ENCODE measurements at places on chromosomes 7 and 10.
A peak's percentile ranks its signal among the peaks of the same experiment; 100 is the strongest.

GRCh38 chr7:105677817-105678573, 96.7 kb upstream of the EFCAB10 start:
- peak; percentile 39 for DNase-seq
- no peaks in the 10 kb centered on the region for H3K36me3 ChIP-seq
- H3K4me1 ChIP-seq = peaks cover 30% of the 10 kb centered on the region

DNA sequence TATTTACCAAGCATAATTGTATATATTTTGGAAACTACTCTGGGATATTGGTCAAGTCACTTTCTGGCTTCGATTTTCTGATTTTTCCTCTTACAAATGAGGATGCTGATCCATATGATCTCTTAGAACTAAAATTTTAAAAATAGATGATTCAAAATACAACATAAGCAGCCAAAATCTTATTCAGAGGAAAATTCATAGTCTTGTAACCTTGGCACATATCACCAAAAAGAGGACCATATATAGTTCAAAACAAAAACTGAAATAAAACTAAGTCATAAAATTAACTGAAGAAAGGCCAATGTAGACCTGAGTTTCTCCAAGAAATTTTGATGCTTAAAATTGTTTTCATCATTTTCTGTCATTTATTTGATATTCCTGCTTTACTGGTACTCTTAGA, 768.3 kb downstream of the SORCS3 start:
- no peaks in the 10 kb centered on the region for H3K27me3 ChIP-seq
- no peak overlapping the region for H3K4me3 ChIP-seq
- H3K4me1 ChIP-seq = no peaks in the 10 kb centered on the region
- H3K36me3 ChIP-seq = no peaks in the 10 kb centered on the region
- no peak overlapping the region for H3K27ac ChIP-seq

DNA sequence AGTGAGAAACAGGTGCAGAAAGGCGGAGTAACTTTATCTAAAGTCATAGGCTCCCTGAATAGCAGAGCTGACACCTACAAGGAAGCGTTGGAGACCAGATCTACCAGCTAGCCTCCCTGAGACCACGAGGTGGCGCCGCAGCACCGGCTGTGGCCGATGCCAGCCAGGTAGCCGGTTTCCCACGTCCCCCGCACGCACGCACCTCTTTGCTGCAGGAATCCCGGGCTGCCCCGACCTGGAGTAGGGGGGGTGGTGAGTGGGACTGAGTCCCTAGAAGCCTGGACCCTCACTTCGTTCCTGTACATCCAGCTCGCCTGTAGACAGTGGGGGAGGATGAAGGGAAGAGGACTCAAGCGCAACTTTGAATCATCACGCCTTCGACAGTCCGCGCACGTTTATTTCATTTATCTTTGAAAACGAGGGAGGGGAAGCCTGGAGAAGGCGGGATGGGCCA, 3.7 kb downstream of the ELOVL3 start:
- H3K27me3 ChIP-seq = peaks cover 50% of the 10 kb centered on the region
- peak; percentile 93 for DNase-seq
- H3K36me3 ChIP-seq = no peaks in the 10 kb centered on the region
- peaks cover 18% of the 10 kb centered on the region for H3K4me1 ChIP-seq

DNA sequence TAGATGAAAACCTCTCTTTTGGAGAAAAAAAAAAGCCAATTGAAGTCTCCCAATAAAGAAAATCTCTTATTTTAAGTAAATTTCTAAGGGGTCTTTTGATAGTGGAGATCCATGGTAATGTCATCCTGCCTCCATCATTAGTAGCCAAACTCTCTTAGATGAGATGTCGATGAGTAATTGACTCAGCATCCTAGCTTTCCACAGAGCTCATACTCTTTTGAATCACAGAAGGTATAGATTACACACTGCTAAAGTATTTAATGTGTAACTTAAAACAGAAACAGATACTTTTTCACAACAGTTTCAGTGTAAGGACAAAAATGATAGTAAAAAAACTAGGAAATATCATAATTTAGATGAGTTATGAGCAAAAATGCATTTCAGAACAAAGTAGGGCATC, 19.4 kb downstream of the MAGI2 start:
- H3K4me1 ChIP-seq = no peaks in the 10 kb centered on the region
- H3K27me3 ChIP-seq = no peaks in the 10 kb centered on the region
- H3K36me3 ChIP-seq = no peaks in the 10 kb centered on the region
- H3K27ac ChIP-seq = no peak overlapping the region
- no peak for DNase-seq

GRCh38 chr7:5005066-5005465, 40.6 kb upstream of the RBAK start:
- peaks cover 34% of the 10 kb centered on the region for H3K36me3 ChIP-seq
- no peak overlapping the region for H3K27ac ChIP-seq
- DNase-seq = no peak
- H3K4me1 ChIP-seq = peaks cover 3% of the 10 kb centered on the region
- no peak overlapping the region for H3K4me3 ChIP-seq
- no peaks in the 10 kb centered on the region for H3K27me3 ChIP-seq

GRCh38 chr10:43137717-43138020, 576 bp upstream of the CSGALNACT2 start:
- peak overlapping the region; percentile 96 for H3K27ac ChIP-seq
- peak overlapping the region; percentile 96 for H3K4me3 ChIP-seq
- DNase-seq = peak; percentile 64
- peaks cover 46% of the 10 kb centered on the region for H3K4me1 ChIP-seq
- peaks cover 15% of the 10 kb centered on the region for H3K36me3 ChIP-seq
- H3K27me3 ChIP-seq = no peaks in the 10 kb centered on the region

DNA sequence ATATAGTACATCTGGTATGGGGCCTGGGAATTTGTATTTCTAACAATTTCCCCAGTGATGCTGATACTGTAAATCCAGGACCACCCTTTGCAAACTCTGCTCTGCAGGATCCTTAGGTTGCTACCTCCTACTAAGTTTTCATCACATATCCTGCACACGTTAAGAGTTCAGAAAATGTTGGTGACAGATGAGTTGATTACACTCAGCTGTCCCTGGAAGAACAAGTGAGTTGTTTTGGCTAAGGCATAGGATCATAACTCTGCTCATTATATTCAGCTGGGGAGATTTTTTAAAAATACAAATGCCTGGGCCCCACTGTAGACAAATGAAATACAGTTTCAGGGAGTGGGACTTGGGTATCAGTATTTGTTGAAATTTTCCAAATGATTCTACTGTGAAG, 274.6 kb upstream of the HABP2 start:
- no peak overlapping the region for H3K4me3 ChIP-seq
- no peaks in the 10 kb centered on the region for H3K36me3 ChIP-seq
- peaks cover 3% of the 10 kb centered on the region for H3K27me3 ChIP-seq
- DNase-seq = no peak

GRCh38 chr7:118327174-118327573, 102.7 kb downstream of the ANKRD7 start:
- no peak overlapping the region for H3K4me3 ChIP-seq
- no peak for DNase-seq
- no peaks in the 10 kb centered on the region for H3K36me3 ChIP-seq
- H3K4me1 ChIP-seq = peaks cover 3% of the 10 kb centered on the region
- H3K27ac ChIP-seq = no peak overlapping the region

DNA sequence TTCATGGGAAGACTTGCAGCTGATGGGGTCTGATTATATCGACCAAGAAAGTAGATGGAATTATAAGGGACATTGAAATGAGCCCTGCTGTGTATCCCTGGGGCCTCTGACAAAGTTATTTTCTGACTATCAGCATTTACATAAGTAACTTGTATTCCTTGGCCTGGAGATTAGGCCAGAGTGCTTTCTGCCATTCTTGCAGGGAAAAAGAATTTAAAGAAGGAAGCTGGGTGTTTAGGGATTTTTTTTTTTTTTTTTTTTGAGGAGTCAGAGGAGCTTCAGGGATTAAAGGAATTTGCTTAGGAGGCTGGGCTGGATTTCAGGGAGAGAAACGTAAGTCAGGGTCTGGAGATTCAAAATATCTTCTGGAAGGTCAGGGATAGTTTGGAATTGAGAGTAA, 4.6 kb downstream of the SPAM1 start:
- H3K36me3 ChIP-seq = no peaks in the 10 kb centered on the region
- no peak overlapping the region for H3K4me3 ChIP-seq
- no peak for DNase-seq
- peaks cover 6% of the 10 kb centered on the region for H3K27me3 ChIP-seq
- H3K4me1 ChIP-seq = no peaks in the 10 kb centered on the region

DNA sequence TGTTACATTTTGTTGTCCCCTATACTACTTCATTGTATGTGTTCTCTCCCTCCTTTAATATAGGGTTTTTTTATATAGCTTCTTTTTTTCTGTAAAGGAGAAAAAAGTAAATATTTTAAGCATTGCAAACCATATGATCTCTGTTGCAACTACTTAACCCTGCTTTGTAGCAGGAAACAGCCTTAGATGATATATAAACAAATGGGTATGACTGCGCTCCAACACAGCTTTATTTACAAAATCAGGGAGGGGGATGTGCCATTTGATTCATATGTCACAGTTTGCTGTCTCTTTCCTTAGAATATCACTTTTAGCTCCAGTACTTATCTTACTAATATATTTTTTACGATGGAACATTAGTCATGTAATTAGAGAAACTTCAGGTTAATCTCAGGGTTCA, 155.2 kb upstream of the GNAI1 start:
- H3K4me1 ChIP-seq = peaks cover 12% of the 10 kb centered on the region
- no peak overlapping the region for H3K4me3 ChIP-seq
- no peaks in the 10 kb centered on the region for H3K27me3 ChIP-seq
- DNase-seq = no peak
- H3K27ac ChIP-seq = no peak overlapping the region

GRCh38 chr10:51422311-51423120, 276.9 kb downstream of the CSTF2T start:
- DNase-seq = no peak
- H3K36me3 ChIP-seq = no peaks in the 10 kb centered on the region
- H3K27me3 ChIP-seq = peaks cover 7% of the 10 kb centered on the region

DNA sequence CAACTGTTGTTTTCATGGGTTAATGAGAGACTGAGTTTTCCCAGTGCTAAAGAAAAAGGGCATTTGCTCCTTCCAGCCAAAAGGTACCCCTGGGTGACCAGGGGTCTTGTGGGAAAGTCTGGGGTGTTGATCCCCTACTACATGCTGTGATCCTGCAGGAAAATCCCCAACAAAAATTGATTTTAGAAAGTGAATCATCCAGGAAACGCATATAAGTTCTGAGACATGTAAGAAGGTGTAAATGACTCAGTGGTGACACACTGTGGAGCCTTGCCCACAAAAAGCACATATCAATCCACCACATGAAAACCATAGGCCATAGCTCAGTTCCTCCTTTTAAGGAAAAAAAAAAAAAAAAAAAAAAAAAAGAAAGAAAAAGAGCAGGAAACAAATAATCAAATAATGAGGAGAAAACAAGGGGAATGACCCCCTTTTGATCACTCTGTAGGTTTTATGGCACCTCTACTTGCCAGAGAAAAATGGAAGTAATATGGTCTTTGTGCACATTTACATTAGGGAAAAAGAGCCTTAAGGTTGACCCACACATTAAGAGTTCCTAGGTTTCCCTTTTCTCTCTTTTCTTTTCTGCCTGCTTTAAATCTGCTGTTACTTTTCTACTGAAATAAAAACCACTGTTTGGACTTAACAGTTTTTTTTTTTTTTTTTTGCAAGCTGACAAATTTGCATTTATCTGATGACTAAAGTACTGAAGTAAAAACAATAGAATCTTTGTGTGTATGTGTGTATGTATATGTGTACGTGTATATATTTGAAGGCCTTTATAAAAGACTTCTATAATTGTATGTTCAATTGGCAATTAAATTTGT, 386.0 kb downstream of the KIF20B start:
- no peak overlapping the region for H3K4me3 ChIP-seq
- no peak for DNase-seq
- no peaks in the 10 kb centered on the region for H3K36me3 ChIP-seq
- peaks cover 5% of the 10 kb centered on the region for H3K4me1 ChIP-seq
- H3K27me3 ChIP-seq = peaks cover 2% of the 10 kb centered on the region

- peaks cover 5% of the 10 kb centered on the region for H3K27me3 ChIP-seq
- H3K4me3 ChIP-seq = no peak overlapping the region
- no peaks in the 10 kb centered on the region for H3K36me3 ChIP-seq
- H3K27ac ChIP-seq = peak overlapping the region; percentile 17
These were observed 71.9 kb upstream of the DUSP5 start for GRCh38 chr10:110425684-110426293.

DNA sequence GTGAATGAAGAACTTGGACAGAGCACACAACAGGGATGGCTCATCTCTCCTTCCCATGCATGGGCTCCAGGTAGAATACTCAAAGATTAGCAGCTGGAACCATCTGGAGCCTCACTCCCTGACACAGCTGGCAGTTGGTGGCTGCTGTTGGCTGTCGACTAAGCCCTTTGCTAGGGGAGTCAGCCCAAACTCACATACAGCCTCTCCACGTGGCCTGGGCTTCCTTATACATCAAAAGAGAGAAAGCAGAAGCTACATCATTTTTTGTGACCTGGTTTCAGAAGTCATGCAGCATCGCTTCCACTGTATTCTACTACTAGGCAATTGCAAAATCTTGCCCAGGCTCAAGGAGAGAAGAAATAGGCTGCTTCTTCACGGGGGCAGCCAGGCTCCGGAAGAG, 24.4 kb downstream of the ASNS start:
- H3K27me3 ChIP-seq = no peaks in the 10 kb centered on the region
- DNase-seq = no peak
- peaks cover 22% of the 10 kb centered on the region for H3K36me3 ChIP-seq
- no peaks in the 10 kb centered on the region for H3K4me1 ChIP-seq

GRCh38 chr7:49389871-49390479, 383.5 kb upstream of the VWC2 start:
- no peaks in the 10 kb centered on the region for H3K27me3 ChIP-seq
- no peaks in the 10 kb centered on the region for H3K4me1 ChIP-seq
- no peak overlapping the region for H3K4me3 ChIP-seq
- H3K27ac ChIP-seq = no peak overlapping the region
- DNase-seq = no peak
- H3K36me3 ChIP-seq = no peaks in the 10 kb centered on the region

DNA sequence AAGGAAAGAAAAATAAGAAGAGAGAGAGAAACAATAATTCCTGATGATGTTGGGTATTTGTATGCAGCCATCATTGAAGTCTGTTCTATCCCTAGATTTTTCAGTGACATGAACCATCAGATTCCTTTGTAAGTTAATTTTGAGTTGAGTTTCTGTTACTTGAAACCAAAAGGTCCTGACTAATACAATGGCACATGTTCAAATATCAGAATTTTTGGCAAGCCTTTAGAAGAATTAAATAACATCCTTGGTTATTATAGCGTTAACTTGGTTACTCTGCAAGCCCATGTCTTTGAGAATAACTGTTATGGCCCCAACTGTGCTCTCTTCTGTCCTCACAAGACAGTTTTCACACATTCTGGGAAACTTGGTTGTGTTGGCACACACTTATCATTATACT, 66.5 kb downstream of the SYPL1 start:
- peaks cover 7% of the 10 kb centered on the region for H3K4me1 ChIP-seq
- no peak overlapping the region for H3K4me3 ChIP-seq
- no peaks in the 10 kb centered on the region for H3K36me3 ChIP-seq
- H3K27ac ChIP-seq = no peak overlapping the region

DNA sequence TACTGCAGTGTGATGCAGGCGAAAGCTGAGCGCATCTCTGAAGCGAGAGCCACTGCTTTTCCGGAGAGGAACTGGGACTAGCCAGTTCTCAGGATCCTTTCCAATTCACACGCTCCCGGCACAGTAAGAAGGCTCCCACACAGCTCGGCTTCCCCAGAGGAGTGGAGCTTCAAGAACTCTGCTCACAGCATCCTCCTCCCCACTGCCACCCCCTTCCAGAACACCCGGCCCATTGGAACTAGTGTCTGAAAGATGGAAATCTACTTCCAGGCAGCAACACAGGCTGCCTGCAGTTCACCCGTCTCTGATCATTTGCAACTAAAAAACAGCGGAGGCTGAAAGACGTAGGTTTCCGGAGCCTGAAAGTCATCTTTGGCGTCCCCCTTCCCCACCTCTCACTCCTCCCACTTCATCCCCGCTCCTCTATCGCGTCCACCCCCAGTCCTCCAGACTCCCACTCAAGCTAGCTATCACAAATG, at the start of gene DGKB:
TSS of gene DGKB (minus strand) at position 163 of the 479 bp plus-strand sequence.
- H3K27me3 ChIP-seq = no peaks in the 10 kb centered on the region
- H3K4me3 ChIP-seq = no peak within 1 kb of the TSS
- H3K4me1 ChIP-seq = no peaks in the 10 kb centered on the region
- no peaks in the 10 kb centered on the region for H3K36me3 ChIP-seq
- no peak within 1 kb of the TSS for H3K27ac ChIP-seq
